Activated T-helper 17 cell treated with anti-CD3 and anti-CD28 coated beads, Interleukin-2, amount 50 U/mL, for 72 hours (primary cell): ENCODE measurements at places on chromosomes 2 and 18. TPM values are rescaled to one million over a fixed set of nuclear protein-coding genes. Genes with fewer than 3 reads are reported as not detected.

DNA sequence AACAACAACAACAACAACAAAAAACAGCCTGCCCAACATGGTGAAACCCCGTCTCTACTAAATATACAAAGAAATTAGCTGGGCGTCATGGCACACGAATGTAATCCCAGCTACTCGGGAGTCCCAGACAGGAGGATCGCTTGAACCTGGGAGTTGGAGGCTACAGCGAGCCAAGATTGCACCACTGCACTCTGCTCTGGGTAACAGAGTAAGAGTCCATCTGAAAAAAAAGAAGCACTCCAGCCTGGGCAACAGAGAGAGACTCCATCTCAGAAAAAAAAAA, 344.1 kb upstream of the PLGLB2 start:
- ATAC-seq = no peak

DNA sequence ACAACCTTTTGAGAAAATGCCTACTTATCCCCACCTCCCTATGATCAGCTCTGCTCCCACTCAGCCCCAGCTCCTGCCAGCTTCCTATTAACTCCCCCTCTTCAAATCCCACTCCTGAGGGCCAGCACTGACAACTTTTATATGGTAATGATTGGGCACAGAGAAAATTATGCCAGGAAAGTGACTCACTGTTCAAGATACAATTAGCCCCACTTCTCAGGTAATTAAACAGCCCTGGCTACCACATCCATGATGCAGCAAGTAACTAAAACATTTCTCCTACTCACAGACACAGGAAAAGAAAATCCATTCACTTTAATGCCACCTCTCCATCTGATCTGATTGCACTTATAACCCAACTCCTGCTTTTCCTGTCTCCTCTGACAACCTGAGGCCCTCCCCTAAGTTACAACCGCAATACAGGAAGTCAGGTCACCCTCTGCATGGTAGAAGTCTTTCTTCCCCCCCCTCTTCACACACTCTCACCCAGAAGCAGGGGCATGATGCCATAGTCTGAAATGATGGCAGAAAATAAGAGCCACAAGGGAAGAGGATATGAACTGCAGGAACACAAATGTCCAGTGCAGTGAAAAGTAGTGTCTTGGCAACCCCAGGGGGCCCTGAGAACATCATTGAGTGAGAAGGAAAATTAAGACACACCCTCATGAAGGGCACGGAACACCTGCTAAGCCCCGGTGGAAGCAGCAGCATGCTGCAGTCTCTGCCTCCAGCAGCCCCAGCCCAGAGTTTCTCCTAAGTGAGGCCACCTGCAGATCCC, 54.4 kb downstream of the STK39 start:
- peak; percentile 55 for ATAC-seq

GRCh38 chr2:230941202-230942180, 16.4 kb upstream of the GPR55 start:
- ATAC-seq = no peak

- peak; percentile 53 for ATAC-seq
These were observed at the start of gene CYTIP for GRCh38 chr2:157443795-157444640. TSS of gene CYTIP (minus strand) at chr2:157444089. CDS start at chr2:157444020, 69 bp downstream.

DNA sequence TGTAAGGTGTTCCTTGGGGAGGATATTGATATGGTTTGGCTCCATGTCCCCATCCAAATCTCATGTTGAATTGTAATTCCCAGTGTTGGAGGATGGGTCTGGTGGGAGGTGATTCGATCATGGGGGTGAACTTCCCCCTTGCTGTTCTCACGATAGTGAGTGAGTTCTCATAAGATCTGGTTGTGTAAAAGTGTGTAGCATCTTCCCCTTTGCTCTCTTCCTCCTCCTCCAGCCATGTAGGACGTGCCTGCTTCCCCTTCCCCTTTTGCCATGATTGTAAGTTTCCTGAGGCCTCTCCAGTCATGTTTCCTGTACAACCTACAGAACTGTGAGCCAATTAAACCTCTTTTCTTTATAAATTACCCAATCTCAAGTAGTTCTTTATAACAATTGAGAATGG, 458.7 kb downstream of the LPIN1 start:
- no peak for ATAC-seq

ICOS gene
- 146 TPM for total RNA-seq

FSHR gene
- not detected for total RNA-seq
